ENCODE measurements at places on chromosomes 3 and 15.

- DNase-seq, result no peak
Measured at GRCh38 chr3:43583481-43583880, 38.3 kb downstream of the ANO10 start.

GRCh38 chr3:193418576-193419373 lies 40.2 kb upstream of the ATP13A5 start:
- DNase-seq, result no peak

DNA sequence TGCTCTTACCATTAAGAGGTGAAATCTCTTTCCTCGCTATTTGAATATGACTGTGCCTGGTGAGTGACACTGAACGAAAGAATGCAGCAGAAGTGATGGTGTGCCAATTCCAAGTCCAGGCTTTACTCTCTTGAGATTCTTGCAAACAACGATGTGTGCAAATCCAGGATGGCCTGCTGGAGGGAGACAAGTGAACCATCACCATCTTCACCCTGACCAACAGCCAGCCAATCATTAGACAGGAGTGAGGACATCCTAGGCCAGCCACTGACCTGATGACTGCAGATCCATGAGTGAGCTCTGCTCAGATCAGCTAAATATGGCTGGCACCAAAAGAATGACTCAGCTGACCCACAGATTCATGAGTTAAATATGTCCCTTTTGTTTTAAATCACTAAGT lies 878.0 kb downstream of the PDCD6IP start:
- no peak for DNase-seq

- no peak for DNase-seq
Measured at GRCh38 chr3:187305881-187306280, 14.3 kb upstream of the MASP1 start.

DNA sequence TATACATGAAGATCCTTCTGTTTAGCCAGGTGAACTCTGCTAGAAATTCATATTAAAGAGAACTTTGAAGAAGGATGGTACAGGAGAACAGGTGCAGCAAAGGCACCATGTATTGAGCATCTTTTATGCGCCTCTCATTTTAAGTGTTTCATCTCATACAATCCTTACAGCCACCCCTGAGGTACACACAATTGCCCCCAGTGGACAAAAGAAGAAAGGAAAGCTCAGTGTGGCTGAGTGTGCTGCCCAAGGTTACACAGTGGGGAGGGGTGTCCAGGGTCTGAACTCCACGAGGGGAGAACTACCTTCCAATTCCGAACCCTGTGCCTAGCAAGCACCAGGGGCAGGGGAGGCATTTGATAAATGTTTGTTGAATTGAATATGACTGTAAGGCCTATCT lies 98.6 kb downstream of the MECOM start:
- no peak for DNase-seq

GRCh38 chr3:109071350-109072142 lies 46.4 kb downstream of the MORC1 start:
- DNase-seq, result no peak

GRCh38 chr3:104175696-104176095 lies 1191.0 kb upstream of the ALCAM start:
- DNase-seq, result no peak

GRCh38 chr3:111944372-111944771 lies 34.5 kb upstream of the ABHD10 start:
- no peak for DNase-seq

- DNase-seq, result no peak
Measured at GRCh38 chr3:126758882-126759281, 54.8 kb downstream of the CHCHD6 start.

DNA sequence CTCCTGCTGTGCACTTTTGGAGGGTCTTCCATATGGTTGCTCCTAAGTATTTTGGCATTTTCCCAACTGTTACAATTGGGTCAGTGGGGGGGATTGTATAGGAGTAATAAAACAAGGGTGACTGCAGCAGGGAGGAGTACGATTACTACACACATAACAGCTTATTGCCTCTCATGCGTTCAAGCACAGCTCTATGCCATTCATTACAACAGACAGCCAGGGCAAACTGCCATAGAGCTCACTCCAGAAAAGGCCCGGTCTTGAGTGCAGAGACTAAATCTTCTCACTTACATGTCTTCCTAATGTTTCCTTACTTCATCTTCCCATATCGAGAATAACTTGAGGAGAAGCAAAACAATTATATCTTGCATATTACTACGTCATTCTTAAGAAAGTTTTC lies 1.4 kb upstream of the CHMP2B start:
- no peak for DNase-seq

GRCh38 chr3:141933421-141934300 lies 57.2 kb downstream of the ATP1B3 start:
- no peak for DNase-seq

- DNase-seq, result no peak
Measured at GRCh38 chr3:11640009-11640673, 3.6 kb downstream of the VGLL4 start.

- DNase-seq, result no peak
Measured at GRCh38 chr3:126922466-126922865, 60.4 kb upstream of the PLXNA1 start.

DNA sequence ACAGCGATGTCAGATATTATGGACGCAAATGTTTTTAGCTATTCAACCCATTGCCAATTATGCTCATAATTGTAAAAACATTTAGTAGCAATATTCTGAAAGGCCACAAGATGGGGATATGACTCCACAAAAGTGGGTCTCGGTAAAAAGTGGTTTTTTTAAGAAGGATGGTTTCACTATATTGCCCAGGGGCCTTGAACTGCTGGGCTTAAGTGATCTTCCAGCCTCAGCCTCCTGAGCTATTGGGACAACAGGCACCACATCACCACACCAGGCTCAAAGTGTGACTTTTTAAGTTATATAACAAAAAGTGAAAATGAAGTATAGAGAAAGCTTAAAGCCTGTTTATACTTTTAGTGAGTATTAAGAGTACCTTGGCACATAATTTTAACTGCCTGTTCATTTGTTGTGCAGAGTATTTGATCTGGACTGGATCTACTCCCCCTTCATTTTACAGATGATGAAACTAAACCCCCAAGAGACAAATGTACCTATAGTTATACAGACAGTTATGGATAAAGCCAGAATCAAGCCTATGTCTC lies 9.4 kb downstream of the NAA50 start:
- DNase-seq, result peak; percentile 5

GRCh38 chr15:68990231-68990991 lies 24.1 kb upstream of the NOX5 start:
- no peak for DNase-seq

DNA sequence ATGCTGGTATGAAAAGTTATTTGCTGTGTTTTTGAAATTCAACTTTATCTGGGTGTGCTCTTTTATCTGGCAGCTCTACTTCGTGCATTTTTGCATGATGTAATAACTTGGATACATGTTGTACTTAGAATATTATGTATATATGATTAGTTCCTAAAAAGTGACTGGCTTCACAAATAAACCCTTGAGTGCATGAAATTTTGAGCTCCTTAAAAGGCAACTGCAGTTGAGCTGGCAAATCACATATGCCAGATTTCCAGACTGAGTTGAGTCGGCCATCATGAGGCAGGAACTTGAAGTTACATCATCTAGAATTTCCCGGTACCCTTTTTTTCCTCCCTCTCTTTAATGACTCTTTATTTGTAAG lies 162.5 kb downstream of the FNDC3B start:
- DNase-seq, result no peak

- no peak for DNase-seq
Measured at GRCh38 chr3:97810779-97811390, 10.9 kb upstream of the CRYBG3 start.

- no peak for DNase-seq
Measured at GRCh38 chr15:69096196-69096595, 64.2 kb upstream of the GLCE start.

GRCh38 chr15:25501828-25502446 lies 63.1 kb upstream of the UBE3A start:
- no peak for DNase-seq

- DNase-seq, result no peak
Measured at GRCh38 chr3:73681198-73681597, 56.5 kb upstream of the PDZRN3 start.

GRCh38 chr15:67019884-67020520 lies 45.4 kb upstream of the SMAD3 start:
- no peak for DNase-seq

DNA sequence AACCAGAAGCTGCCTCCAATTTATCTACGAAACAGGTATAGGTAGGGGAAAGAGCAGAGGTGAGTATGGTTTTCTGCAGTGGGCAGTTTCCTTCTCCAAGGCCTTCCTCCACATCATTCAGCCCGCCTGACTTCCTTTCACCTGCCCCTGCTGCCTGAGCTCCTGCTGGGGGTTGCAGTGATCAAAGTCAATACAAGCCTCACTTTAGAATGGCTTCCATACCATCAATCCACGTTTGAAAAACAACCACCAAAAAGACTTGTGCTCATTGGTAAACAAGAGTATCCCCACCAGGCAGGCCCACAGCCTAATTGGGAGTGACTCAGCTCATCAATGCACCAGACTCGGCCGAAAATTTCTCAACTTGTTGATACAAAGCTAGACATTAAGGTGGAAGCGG lies 159.9 kb downstream of the MAGI1 start:
- no peak for DNase-seq

DNA sequence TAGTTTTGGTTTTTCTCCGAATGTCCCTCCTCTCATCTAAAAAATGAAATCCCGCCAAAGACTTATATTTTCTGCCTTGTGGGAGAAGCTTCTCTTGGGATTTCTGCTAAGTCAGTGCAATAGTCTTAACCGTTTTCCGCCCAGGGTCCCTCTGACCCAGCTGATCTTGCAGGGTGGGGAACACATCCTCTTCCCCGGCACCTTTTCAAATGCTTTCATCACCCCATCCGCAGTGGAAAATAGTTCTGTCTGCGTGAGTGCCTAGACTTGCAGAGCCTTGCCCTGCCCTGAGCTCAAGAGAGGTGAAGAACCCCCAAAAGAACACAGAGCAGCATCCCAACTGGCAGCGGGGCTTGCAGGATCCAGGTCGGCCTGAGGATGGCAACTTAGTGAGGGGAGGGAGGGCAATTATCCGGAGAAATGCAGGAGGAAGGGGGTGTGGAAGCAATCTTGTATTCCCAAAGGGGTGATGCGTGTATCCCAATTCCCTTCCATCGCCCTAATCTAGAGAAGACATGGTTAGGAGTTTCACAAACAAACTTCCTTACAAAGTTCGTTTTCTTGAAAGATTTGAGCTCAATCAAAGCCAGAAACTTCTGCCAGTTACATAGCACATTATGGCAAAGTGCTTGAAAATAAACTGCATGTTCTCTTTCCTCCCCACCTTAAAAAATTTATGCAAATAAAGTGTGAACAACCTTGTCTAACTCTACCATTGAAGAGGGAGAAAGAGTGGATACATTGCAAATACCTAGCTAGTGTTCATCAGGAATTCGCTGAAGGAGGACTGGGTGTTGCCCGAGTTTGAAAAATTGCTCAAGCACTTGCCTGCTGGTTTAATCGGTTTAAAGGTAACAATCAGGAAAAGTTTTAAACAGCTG lies 79.9 kb downstream of the NR2F2 start:
- no peak for DNase-seq

DNA sequence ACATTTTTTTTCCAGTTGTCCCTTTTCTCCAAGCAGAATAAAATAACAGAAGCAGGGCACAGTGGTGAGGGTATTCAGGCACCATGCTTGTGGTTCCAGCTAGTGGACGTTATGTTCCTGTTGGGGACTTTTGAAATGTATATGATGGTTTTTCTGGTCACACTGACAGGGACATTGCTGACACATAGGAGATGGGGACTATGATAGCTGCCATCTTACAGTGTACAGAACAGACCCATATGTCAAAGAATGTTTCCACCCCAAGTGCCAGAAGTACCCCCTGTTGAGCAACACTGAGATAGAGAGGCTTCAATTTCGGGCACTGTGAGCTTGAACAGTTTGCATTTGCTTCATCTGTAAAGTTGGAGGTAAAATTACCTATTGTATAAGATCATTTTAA lies 38.6 kb downstream of the MCTP2 start:
- no peak for DNase-seq

DNA sequence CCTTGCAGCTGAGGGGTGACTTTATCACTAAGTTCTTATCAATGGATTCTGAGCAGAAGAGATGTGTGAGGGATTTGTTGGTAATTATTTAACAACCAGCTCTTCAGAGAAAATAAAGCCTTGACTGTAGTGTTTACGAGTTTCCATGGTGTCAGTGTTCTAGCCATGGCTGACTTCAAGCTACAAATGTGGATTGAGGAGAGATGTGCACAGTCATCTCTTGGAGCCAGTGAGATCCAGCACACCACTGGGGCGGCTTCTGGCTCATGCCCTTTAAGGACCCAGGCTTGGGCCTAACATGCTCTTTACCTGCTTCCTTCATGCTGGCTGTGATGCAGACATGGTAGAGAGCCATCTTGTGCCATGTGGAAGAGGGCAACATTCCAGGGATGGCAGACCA lies 145.6 kb upstream of the MRPS22 start:
- DNase-seq, result no peak

GRCh38 chr15:55526559-55527036 lies 18.6 kb upstream of the DNAAF4 start:
- no peak for DNase-seq

GRCh38 chr3:156981005-156981404 lies 154.9 kb downstream of the LEKR1 start:
- no peak for DNase-seq

DNA sequence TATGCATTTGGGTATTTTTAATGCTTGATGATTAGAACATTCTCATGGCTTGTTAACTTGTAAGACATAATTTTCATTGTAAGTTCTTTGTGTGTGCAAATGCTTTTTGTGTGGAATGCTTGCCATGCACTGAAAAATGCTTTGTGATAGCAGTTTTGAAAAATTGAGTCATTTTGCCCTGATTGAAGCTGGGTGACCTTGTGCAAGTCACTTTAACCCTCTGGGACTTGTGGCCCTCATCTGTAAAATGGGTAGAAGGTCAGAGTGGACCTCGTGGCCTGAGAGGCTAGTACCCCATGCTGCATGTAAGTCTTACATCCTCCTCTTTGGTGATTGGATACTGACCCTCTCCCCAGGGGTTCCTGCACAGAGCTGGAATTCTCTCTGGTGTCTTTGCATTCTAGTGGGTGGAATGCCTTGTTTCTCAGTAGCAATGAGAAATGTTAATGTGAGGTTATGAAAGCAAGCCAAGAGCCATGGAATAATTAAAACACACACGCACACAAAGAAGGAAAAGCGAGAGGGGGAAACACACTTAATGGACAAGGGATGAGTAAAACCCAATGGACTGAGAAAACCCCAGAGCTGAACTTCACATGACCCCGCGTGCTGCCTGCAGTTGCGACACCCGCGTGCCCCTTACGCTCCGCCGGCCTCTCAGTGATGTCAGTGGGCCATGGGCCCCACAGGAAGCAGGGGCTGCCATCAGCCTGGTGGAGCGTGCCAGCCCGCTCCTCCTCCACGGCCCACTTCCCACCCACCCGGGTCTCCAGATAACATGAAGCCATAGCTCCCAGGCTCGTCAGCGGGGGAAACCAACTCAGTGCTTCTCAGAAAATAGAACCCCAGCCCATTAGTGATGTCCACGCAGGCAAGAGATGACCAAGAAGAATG lies 44.0 kb downstream of the SMAD3 start:
- DNase-seq, result no peak

- no peak for DNase-seq
Measured at GRCh38 chr3:16174976-16175901, 759 bp downstream of the GALNT15 start.
